A549 treated with RU486 at 1 μM for 4 hours (cell line): ENCODE measurements at places on chromosomes 16 and 17. TPM values are rescaled to one million over a fixed set of nuclear protein-coding genes. Genes with fewer than 3 reads are reported as not detected.

KRT12 gene
- total RNA-seq: not detected in 5 replicates

TBC1D3G gene
- 0.07 TPM in 1 of 5 replicates, not detected in the others for total RNA-seq

TEX19 gene
- 0.17 to 0.61 TPM (median 0.43 TPM) in 5 replicates for total RNA-seq

NPIPB9 gene
- 1.5 to 2.7 TPM (median 1.7 TPM) in 5 replicates for total RNA-seq

TTYH2 gene
- 1.5 to 2.0 TPM (median 1.9 TPM) in 5 replicates for total RNA-seq

NHLRC4 gene
- total RNA-seq: 0.11 to 0.39 TPM (median 0.21 TPM) in 5 replicates

ZSCAN10 gene
- total RNA-seq: not detected in 5 replicates

SLC16A13 gene
- 8.8 to 12.1 TPM (median 10.0 TPM) in 5 replicates for total RNA-seq

CSNK2A2 gene
- 53.1 to 67.8 TPM (median 56.1 TPM) in 5 replicates for total RNA-seq

TSPAN10 gene
- 4.3 to 6.9 TPM (median 5.2 TPM) in 5 replicates for total RNA-seq

VASN gene
- total RNA-seq: 4.8 to 7.8 TPM (median 6.7 TPM) in 5 replicates

KRT17 gene
- total RNA-seq: 0.54 to 0.96 TPM (median 0.90 TPM) in 5 replicates

LAT gene
- 2.2 to 5.3 TPM (median 4.3 TPM) in 5 replicates for total RNA-seq

BTBD17 gene
- total RNA-seq: not detected in 5 replicates

ARL6IP1 gene
- total RNA-seq: 177 to 465 TPM (median 333 TPM) in 5 replicates

ASGR2 gene
- 0.36 TPM in 1 of 5 replicates, not detected in the others for total RNA-seq

MYCBPAP gene
- 0.37 to 0.85 TPM (median 0.51 TPM) in 5 replicates for total RNA-seq

GPRC5B gene
- total RNA-seq: 23.4 to 26.9 TPM (median 24.6 TPM) in 5 replicates

YBX2 gene
- total RNA-seq: 0.32 to 0.80 TPM (median 0.41 TPM) in 5 replicates

KCNJ12 gene
- total RNA-seq: 0.71 to 1.2 TPM (median 1.2 TPM) in 5 replicates

CIITA gene
- total RNA-seq: 0.03 to 0.08 TPM in 2 of 5 replicates, not detected in the others

FAM20A gene
- 0.08 TPM in 1 of 5 replicates, not detected in the others for total RNA-seq

ABCA6 gene
- 0.23 TPM in 1 of 5 replicates, not detected in the others for total RNA-seq

TNFRSF17 gene
- not detected in 5 replicates for total RNA-seq

DNAH9 gene
- total RNA-seq: 0.05 TPM in 1 of 5 replicates, not detected in the others

DOC2A gene
- total RNA-seq: 1.7 to 3.3 TPM (median 2.3 TPM) in 5 replicates

AOC3 gene
- 0.82 to 1.6 TPM (median 1.1 TPM) in 5 replicates for total RNA-seq

PTRH2 gene
- total RNA-seq: 107 to 131 TPM (median 121 TPM) in 5 replicates

NKD1 gene
- 0.09 to 0.67 TPM (median 0.54 TPM) in 5 replicates for total RNA-seq

NAA60 gene
- total RNA-seq: 47.2 to 55.4 TPM (median 51.0 TPM) in 5 replicates
